ENCODE measurements at places on chromosomes 1 and 21.

DNA sequence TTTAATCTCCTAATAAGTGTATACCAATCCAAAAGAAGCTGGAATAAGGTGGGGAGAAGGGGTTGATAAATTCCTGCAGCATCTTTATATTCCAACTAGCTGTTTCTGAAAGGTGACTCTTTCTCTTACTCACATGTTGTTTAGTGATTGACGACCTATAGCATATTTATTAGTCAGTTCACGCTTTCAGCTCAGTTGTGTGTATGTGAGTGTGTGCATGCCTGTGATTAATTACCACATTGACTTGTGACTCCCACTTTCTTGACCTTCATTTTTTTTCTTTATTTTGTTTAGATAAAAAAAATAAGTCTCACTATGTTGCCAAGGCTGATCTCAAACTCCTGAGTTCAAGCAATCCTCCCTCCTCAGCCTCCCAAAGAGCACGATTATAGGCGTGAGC, 44.4 kb downstream of the ATP2B4 start:
- DNase-seq = no peak

DNA sequence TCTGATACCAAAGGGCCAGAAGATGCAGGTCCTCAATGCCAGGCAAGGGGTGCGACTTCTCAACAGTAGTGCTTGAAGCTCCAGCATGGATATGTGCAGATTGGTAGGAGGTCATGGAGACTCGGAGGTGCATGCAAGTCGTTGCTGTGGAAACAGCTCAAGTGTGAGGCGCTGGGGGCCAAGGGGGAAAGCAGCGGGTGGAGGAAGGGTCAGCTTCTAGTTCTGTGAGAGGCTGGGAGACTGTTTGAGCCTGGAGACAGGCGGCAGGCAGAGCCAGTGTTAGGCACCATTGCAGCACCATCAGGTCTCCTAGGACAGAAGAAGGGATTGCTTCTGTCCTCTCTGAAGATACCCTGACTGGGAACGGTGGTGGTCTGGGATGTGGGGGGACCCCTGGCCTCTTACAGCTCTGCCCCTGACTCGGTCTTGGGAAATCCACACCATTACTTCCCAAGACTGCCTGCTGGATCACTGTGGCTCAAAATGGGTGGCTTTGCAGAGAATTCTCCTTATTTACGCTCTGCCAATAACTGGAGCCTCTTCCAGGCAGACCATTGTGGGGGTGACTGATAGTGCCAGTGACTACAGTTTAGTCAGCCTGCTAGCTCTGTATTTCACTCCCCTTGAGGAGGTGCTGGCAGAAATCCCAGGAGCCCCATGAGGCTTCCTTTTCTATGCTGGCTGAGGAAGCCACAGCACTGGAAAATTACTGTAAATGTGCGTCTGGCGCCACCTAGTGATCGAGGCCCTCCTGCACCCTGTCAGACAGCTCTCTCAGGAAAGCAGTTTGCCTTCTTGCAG, 46.3 kb upstream of the VANGL1 start:
- DNase-seq = peak; percentile 53

DNA sequence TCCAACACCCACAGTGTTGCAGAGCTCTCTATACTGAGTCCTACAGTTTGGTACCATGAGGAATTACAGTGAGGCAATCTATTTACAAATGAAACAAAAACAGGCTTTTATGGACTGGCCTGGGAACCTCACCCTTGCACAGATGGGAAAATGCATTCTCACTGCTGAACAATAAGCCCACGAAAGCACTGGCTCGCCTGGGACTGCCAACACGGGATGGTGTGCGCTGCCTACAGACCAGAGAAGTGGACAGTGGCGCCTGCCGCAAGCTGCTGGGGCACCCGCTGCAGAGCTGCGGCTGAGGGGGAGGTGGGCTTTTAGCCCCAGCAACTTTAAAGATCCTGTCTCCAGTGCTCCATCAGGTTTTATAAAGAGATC, 28.5 kb upstream of the ABCG1 start:
- no peak for DNase-seq

- no peak for DNase-seq
Measured at GRCh38 chr1:235910357-235911299, 43.9 kb upstream of the LYST start.

DNA sequence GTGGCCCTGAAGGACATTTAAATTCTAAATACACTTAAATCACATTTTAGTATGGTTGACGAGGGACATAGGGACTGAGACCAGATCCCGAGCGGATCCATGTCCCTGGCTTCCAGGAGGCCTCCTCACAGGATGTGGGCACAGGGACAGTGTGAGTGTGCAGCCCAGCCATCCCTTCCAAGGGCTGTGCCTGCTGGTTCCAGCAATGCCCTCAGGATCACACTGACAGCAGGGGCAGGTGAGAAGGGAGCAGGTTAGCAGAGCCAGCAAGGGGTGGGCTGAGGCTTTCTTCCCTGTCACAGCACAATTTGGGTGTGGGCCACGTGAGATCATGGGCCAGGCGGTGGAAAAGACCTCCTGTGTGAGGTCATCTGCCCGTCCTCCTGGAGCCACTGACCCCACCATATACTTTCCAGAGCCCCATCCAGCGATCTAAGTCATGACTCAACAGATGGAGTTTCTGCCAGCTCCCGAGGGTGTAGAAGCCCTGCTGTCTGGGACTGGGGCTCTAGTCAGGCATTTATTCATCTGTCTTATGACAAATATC, 37.0 kb upstream of the PRSS38 start:
- no peak for DNase-seq

All from activated CD8-positive, alpha-beta memory T cell treated with anti-CD3 and anti-CD28 coated beads, Interleukin-2, amount 50 U/mL, for 4 hours (primary cell).